NT2/D1 (cell line): ENCODE measurements at places on chromosomes 2 and 18.

DNA sequence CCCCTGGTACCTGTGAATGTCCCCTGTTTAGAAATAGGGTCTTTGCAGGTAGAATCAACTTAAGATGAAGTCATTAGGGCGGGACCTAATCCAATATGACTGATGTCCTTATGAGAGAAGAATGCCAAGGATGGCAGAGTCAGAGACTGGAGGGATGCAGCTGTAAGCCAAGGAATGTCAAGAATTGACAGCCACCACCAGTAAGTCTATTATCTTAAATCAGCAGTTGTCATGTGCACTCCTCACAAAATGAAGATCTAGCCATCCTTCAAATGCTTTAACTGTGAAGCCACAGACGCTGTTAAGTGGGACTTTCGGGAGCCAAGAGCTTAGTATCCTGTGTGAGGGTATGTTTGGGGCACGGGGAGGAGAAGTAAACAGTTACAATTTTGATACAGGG lies 83.2 kb downstream of the ITGA4 start:
- DNase-seq: no peak

GRCh38 chr18:63293935-63294334 lies 25.6 kb downstream of the BCL2 start:
- no peak for DNase-seq

- DNase-seq: no peak
Measured at GRCh38 chr2:96099861-96100798, 16.2 kb downstream of the ADRA2B start.

DNA sequence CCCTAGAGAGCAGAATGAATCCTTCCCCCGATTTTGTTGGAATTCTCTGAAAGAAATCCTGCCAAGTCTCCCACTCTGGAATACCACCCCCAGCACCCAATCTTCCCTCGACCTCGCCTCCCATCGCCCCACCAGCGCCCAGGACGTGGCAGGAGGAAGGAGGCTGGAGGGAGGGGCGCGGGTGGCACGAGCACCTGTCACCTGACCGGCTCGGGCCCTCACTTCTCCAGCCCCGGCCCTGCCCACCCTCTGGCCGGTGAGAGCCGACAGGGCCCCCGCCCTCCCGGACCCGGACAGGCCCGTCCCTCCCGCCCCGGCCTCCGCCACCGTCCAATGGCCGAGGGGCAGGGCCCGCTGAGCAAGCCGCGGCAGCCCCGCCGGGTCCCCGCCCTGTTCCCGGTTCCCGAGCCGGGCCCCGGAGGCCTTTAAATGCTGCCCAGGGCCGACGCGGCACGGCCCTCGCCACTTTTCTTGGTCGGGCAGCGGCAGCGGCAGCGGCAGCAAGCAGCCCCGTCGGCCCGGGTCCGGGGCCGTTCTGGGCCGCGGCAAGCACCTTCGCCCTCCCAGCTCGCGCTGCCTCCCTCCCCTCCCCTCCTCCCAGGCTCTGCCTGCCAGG lies at the start of gene LGALSL:
TSS of gene LGALSL (plus strand) at position 393 of the 616 bp plus-strand sequence. CDS start 384 bp downstream, outside the sequence.
- DNase-seq: peak; percentile 64

DNA sequence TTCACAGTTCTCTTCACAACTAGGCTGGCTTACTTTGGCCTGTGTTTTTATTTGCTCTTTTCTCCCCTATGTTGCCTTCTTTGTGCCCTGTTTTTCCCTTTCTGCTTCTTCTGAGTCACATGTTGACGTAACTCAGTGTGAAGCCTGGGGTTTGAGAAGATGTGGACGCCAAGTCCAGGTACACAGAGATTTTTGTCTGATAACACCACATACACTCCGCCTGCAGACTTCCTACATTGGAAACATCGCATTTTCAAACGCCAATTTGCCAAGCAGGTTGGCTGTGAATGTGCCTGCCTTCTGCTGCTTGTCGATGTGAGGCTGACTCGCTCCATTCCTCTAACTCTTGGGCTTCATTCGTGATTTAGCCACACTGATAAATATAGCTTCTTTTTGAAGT lies 62.6 kb upstream of the FN1 start:
- no peak for DNase-seq

DNA sequence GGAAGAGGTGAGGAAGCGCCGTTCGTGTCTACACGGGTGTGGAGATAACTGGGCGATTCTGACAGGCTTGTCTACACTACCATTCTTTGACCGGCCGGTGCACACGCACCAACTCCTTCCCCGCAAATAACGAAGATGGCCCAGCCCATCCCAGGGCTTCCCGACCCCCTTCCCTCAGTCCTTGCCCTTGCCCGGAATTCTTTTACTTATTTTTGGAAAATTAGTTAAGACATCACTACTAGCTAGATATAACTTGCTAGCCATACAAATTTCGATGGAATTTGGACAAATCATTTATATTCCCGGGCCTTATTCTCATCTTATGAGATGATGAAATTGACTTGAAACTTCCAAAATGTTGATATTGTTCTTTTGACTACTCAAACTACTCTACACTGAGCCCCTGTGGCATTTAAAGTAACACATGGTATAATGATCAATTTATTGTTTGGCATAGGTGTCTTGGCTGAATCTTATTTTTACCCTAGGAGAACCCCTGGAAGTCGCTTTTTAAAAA lies 1.3 kb downstream of the ERICH2 start:
- no peak for DNase-seq

GRCh38 chr2:16050908-16051489 lies 110.6 kb downstream of the MYCN start:
- DNase-seq: peak; percentile 46

- DNase-seq: no peak
Measured at GRCh38 chr2:162817921-162818320, 20.6 kb downstream of the KCNH7 start.
